ENCODE measurements at places on chromosomes 7 and 10.

GRCh38 chr7:47614450-47614849 lies 32.5 kb upstream of the TNS3 start:
- DNase-seq: no peak

GRCh38 chr7:155276800-155277375 lies 20.8 kb upstream of the INSIG1 start:
- no peak for DNase-seq

DNA sequence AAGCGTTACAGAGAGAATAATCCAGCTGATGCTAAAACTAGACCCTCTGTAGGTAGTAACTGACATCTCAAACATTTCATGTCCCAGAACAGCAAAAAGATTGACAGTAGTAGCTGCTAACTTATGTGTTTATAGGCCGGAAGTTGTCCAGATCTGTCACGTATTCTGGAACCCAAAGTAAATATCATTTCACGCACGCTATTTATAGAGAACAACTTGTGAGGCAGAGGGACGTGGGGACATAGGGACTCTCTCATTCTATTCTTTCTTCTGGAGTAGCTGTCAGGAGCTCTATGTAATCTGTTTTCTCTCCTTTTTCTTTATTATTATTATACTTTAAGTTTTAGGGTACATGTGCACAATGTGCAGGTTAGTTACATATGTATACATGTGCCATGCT lies 22.3 kb downstream of the AGK start:
- no peak for DNase-seq

- peak; percentile 91 for DNase-seq
These were observed 57.3 kb downstream of the FAM53B start for GRCh38 chr10:124686707-124687376.

DNA sequence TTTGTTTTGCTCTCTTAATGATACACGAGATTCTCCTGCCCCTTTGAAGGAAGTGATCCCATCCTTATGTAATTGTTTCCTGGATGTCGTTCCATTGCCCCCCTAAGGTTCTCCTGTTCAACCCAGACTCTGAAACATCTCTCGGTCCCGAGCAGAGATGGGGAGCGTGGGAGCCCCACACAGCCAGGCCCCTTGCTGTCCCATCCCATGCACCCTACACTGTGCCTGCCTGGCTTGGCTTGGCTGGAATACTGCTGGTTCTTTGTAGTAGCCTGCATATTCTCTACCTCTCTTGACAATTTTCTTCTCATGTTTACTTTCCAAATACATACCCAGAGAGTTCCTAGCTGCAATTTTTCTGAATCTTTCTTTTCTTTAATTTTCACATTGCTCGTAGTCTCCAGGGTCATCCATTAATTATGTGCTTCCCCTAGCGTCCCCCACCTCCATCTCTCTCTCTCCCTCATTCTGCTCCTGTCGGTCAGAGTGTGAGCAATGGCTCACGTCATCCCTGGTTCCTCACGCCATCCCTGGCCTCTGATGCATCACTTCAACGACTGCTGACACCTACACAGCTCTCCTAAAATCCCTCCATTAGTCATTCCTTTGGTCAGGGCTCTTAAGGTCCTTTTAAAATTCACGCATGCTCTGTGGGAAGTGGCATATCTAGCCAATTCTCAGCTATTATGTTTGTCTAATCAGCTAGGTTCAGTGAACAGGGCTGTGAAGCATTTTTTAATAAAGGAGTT lies 32.5 kb upstream of the GPR158 start:
- no peak for DNase-seq

DNA sequence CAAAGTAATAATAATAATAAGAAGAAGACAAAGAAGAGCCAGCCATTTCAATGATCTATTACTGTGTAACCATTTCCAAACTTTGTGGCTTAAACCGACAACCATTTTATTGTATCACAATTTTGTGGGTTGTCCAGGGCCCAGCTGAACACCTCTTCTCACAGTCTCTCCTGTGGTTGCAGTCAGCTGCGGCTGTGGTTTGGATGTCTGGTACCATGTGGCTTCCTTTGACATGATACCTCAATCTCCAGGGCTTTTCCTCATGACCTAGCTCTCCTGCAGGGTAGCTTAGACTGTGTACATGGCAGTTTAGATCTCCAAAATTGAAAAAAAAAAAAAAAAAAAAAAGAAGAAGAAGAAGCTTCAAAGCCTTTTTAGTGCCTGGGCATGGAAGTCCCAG lies 72.6 kb upstream of the NFKB2 start:
- DNase-seq: no peak

- DNase-seq: no peak
These were observed 803.1 kb downstream of the PCDH15 start for GRCh38 chr10:53997953-53998352.
